ENCODE measurements at places on chromosomes 2 and 18.

DNA sequence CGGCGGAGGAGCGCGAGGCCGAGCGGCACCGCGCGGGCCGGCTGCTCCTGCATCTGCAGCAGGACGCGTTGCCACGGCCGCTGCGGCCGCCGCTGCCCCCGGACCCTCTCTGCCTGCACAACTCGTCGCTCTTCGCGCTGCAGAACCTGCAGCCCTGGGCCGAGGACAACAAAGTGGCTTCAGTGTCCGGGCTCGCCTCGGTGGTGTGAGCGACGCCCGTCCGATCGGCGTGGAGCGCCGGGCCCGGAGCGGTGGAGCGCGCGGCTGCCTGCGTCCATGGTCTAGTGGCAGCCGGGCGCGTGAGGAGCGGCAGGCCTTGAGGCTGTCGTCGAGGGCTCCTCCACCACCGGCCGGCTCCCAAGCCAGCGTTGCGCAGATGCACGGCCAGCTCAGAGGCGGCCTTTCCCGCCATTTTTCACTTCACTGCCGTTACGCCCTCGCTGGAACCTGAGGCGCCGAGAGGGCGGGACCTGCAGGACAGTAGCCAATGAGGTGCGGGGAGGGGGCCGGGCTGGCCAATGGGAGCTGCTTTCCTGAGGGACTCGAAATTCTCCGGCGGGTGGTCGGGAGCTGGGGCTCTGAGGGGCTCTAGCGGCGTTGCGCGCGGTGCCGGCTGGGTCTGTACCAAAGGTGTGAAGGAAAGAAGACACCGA lies 1.9 kb downstream of the TLX2 start:
- peak; percentile 67 for DNase-seq

DNA sequence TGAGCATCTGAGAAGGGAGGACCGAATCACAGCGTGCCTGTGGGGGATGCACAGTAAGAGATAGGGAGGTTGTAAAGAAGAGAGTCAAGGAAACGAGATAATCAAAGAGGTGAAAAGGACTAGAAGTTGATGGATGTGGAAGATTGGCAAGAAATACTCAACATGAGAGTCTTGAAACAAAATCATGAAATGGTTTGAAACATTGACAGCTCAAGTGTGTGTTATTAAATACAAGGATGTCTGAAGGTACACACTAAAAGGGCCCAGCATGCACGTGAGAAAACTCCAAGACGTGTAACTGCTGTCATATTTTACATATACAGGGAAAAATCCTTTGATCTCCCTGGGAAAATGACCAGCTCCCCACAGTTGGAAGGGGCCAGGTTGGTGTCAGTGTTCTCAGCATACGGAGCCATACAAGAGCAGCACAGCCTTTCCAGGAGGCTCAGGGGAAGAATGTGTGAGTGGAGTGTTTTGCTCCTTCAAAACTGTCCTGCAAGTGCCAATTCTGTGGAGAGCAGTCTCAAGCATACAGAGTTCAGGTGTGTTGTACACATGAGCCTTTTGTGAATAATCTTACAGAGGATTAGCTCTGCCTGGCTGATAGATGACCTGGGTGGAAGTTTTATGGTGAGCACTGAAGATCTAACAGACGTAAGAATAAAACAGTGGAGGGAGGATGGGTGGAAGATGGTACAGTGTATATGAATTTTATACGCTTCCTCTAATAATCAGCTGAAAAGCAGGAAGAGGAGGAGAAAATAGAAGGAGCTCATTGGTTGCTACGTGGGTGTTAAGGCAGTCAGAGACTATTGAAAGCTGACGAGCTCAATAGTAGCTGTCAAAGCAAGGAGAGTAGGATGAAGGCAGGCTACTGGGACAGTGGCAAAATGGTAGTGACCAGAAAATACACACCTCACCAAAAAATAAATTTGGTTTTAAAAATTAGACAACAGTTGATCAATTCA lies 126.8 kb downstream of the ATP9B start:
- DNase-seq, result no peak

DNA sequence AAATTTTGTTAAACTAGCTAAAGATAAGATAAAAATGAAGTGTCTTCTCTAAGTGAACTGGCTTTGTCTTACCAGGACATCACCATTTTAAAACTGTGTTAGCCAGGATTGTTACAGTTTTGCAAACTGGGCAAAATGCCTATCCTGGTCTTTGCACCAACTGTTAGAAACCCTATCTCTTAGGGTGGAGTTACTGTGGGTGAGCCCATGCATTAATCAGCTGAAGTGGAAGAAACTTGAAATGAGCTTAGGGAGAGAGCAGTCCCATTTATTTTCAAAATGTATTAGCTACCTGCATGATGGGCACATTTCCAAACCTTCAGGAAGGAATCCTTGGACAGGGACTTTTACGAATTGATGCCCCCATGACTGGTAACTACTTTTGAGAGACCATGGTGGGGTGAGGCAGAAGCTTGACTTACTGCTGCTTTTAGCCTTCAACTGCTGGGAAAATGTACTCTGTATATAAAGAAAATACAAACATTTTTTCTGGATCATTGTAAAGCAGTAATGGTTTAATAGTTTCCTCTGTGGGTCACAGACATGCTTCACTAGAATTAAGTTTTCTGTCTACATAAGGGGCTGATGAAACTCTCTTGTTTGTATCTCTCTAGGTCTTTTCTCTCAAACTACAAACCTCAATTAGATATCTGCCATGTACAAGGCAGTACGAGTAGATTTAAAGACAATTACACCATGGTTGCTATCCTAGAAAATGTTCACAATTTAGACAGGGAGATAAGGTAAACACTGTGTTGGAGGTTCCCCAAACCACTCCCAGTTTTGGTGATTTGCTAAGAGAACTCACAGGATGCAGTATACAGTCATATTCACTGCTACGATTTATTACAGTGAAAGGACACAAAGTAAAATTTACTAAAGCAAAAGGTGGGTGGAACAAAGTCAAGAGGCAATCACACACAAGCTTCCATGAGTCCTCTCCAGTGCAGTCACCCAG lies 321.4 kb upstream of the MMADHC start:
- DNase-seq, result no peak

DNA sequence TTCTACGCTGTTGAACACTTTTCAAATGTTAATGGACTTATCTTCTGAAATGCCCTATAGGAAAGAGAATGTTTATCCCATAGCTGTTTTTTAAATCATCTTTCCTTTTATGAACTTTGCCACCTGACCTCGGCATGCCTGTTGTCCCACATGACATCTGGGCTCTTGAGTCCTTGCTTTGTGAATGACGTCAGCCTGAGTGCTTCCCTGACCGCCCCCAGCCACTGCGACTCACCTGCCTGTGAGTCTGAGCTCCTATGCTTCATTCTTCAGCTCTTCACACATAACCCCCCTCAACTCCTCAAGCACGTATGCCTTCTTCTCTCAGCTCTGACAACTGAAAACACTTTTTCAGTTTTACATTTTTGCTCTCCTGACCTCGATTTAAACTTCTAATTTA lies 166.8 kb downstream of the DCDC2C start:
- DNase-seq, result no peak

DNA sequence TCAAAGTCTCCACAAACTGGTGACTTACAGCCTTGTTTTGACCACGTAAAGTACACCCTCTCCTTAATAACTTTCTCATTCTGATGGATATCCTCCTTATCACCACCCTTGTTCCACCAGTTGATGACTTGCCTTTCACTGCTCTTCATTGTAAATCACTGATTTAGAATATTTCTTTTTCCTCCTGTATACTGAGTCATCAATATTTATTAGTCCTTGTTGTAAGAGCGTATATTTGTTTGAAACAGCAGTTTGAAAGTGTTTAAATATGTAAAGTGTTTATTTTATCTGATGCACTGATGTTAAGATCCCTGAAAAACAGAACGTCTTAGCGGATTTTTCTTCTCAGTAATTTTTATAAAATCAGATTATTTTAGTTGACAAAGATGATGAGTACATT lies 34.2 kb upstream of the DYSF start:
- no peak for DNase-seq

GRCh38 chr2:223647258-223647952 lies 45.2 kb upstream of the SCG2 start:
- DNase-seq, result no peak

GRCh38 chr2:221022554-221022953 lies 549.5 kb downstream of the EPHA4 start:
- DNase-seq, result no peak

DNA sequence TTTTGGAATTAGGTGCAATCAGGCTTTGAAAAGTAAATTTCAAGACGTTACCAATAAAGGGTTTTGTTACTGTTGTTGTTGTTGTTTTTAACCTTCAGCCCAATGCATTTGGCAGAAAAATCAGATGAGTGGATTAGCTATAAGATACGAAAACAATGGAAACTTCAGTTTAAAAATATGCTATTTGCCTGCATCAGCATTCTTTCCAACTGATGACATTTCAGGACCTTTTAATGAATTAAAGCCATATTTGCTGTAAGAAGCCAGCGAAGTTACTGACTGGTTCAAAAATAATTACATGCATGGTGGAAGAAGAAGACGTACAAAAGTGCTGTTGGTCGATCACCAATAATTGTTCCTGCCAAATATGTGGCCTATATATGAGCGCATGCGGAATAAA lies 639.3 kb upstream of the SOX11 start:
- no peak for DNase-seq

DNA sequence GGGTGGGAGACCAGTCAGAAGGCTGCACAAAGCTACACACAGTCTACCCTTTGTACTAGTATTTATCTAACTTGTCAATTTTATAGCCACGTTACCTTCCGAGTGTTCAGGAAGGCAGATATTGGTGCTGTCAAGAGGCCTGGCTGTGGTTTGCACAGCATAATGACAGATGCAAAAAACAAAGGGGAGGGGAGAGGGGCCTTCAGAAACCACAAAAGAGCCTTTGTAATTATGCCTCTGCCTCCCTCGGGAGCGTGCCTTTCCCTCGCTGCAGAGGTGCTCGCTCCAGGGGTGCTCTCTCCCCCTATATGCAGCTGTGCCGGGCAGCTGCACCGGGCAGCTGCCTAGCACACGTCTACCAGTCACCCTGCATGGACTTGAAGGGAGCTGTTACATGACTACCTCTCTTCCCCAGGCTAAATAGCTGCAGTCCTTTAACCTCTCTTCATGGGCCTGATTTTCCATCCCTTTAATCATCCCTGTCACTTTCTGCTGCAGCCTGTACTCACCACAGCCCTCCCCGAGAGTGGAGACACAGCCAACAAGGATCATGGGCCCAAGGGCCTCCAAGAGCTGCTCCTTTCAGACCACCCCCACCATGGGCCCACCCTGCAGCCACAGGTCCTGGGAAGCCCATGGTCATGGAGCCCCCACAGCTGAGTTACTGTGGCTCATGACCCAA lies 168.4 kb upstream of the PKDCC start:
- no peak for DNase-seq

DNA sequence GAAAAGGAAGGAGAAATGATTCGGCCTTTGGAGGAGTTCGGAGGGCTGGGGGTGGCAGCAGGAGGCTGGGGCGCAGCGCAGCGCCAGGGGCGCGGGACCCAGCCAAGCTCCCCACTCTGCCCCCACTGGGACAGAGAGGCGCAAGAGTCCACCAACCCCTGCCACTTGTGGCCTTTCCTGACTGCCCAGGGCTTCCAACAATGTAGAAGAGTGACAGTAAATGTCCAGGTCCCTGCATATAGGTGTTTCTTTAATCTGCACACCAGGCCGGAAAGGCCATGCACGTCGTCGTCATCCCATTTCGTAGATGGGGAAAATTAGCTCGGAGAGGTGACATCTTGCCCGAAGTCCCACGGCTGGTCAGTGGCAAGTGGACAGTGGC lies 96.6 kb downstream of the INHBB start:
- no peak for DNase-seq

DNA sequence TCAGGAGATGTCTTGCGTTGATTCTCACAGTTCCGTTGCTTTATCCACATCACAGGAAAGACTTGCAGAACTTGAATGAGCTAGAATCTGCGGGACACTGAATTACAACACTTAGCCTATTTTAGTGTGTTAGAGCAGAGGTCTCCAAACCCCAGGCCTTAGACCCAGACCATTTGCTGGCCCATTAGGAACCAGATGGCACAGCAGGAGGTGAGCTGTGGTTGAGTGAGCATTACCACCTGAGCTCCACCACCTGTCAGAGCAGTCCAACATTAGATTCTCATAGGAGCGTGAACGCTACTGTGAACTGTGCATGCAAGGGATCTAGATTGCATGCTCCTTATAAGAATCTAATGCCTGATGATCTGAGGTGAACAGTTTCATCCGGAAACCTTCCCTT lies 3.8 kb downstream of the MRPL30 start:
- DNase-seq, result no peak

- no peak for DNase-seq
These were observed 222.9 kb downstream of the PTPRM start for GRCh38 chr18:7789856-7790552.

DNA sequence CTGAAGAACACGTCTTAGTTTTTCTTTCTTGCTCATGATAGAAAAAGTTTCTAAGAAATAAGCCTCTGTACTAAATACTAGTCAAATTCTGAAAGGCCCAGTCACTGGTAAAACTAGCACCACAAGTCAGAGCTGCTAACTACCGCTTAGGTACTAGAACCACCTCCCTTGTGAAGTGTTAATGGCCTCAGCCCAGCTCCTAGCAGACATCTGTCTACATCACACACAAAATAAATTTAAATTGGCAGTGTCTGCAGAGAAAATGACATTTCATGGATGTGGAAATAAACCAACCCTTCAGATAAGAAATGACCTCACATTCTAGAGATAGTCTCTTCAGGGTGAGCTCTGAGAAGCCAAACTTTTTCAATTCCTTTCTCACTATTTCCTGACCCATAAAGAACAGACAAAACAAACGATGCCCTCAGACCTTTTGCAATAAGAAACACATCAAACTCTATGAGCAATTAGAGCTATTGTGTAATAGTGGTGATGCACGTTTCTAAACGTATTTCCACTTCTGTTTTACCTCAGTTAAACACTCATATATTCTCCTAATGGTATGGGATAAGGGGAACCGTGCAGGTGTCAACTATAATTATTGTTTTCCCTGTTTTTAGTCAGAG lies 70.3 kb upstream of the DSG1 start:
- no peak for DNase-seq

DNA sequence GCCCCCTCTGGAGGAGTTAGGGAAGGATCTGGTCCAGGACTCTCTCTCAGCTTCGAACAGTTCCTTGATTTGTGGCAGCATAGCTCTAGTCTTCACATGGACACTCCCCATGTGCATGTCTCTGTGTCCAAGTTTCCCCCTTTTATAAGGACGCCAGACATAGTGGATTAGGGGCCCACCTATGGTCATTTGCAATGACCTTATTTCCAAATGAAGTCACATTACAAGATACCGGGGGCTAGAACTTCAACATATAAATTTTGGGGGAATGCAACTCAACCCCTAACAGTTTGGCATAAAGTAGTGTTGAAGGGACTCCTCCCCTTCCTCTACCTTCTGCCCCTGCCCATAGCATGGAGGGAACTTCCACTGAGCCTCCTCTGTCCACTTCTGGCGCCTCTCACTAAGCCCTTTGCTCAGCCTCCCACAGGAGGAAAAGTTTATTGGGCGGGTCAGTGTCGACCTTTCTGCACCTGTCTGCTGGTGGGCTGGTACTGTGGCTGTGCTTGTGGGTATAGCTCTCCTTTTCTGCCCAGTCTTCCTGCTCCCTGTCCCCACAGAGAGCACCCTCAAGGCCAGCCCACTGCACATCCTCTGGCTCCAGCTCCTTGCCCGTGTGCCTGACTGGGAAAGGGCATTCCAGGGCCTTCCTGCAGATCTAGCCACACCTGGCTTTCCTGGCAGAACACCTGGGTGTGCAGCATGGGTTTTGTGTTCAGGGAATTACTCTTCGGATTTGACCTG lies 5.5 kb downstream of the FABP1 start:
- no peak for DNase-seq
